ENCODE measurements at places on chromosomes 1 and 21.

DNA sequence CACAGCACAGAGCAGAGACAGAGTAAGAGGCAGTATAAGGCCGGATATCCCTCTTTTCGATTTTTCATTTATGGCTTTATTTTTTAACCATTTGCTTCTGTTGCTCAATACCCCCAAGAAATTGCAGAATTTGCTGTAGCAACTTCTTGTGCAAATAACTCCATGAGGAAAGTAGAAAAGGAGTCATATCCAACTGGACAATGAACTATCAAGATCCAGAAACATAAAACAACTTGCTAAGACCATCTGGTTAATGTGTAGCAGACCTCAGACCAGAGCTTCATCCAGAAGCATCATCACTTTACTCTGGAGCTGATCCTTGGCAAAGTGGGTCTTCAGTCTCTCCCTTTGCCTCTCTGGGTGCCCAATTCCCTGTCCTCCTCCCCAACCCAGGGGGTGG is 45.9 kb downstream of the ZNF697 start:
- DNase-seq, result no peak

- no peak for DNase-seq
Observed at GRCh38 chr1:31524186-31524901, 52.0 kb upstream of the TINAGL1 start.

- no peak for DNase-seq
Observed at GRCh38 chr1:63746129-63746864, 27.5 kb upstream of the ROR1 start.

GRCh38 chr1:9093091-9093490 is 23.7 kb upstream of the SLC2A5 start:
- no peak for DNase-seq

- DNase-seq, result no peak
Observed at GRCh38 chr21:16040601-16041000, 310.8 kb downstream of the USP25 start.

DNA sequence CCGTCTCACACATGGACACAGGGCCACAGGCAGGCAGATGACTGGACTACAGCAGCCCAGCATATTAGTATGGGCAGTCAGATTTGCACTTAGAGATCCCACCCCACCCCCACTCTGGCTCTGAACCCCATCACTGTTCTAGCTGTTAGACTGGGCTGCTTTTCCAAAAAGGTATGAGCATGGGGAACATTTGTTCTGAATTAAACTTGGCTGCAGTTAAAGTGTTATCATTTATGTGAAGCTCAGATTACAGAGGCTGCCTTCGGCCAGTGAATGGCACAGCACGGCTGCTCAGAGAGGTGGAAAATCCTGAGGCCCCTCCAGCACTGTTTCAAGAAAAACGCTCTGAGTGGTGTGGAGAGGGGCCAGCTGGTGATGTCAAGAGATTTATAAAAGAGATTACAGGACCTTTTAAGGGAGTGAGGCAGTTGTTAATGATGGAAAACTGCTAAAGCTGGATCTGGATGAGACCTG is 6.9 kb upstream of the NOS1AP start:
- no peak for DNase-seq

DNA sequence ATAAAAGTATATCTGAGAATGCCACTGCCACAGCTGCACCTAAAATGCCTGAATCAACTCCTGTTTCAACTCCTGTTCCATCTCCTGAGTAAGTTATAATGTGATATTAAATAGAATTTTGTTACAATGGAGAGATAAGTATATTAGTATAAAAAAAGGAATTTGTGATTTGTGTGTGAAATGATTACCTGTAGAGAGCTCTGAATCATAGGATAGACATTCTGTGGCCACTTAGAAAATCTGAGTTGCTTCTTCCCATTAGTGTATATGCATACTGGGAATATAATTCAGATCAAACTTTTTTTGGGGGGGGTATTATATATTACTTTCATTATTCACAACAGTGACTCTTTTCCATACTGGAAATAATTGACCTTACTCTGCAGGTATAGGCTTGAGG is 52.9 kb downstream of the SUCO start:
- DNase-seq, result no peak

DNA sequence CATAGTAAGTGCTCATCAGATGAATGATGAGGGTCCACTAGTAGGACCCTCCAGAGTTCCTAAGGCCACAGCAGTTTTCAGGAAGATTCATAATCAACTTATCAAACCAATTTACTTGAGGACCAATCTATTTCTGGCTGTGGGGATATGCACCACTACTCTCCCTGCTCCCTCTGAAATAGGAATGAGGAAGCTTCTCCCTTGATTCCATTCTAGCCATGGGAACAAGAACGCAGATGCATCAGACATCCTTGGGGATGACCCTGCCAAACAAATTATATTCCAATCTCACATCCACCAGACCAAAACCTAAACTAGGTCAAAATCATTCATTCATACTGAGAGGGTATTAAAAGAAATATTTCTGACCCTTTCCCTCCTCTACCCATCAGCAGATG is 31.5 kb downstream of the JAK1 start:
- DNase-seq, result no peak

- no peak for DNase-seq
Observed at GRCh38 chr1:228376262-228376628, 30.4 kb downstream of the TRIM11 start.

GRCh38 chr1:198641966-198642668 is 3.3 kb downstream of the PTPRC start:
- DNase-seq, result no peak

GRCh38 chr1:39490596-39491145 is 765 bp upstream of the BMP8A start:
- DNase-seq, result no peak

GRCh38 chr1:203706444-203706843 is 58.5 kb upstream of the LAX1 start:
- no peak for DNase-seq

GRCh38 chr1:204316164-204316563 is 43.6 kb downstream of the PLEKHA6 start:
- DNase-seq, result no peak

DNA sequence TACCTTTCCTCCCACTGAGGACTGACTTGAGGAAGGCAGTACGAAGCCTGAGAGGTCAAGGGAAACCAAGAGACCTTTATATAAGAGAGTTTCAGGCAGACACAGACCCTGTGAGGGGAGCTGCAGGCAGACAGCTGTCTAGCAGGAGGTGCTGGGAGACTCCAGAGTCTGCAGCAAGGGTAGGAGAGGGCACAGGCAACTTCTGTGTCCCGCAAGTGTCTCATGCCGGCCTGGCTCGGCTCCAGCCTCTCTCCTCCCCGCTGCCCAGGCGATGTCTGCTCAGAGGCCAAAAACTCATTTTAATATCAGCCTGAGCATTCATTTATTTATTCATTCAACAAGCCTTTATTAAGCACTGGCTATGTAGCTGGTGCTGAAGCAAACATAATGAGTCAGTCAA is 83.0 kb downstream of the KIRREL1 start:
- DNase-seq, result no peak

- peak; percentile 23 for DNase-seq
Observed at GRCh38 chr1:184222652-184223052, 164.2 kb upstream of the C1orf21 start.

DNA sequence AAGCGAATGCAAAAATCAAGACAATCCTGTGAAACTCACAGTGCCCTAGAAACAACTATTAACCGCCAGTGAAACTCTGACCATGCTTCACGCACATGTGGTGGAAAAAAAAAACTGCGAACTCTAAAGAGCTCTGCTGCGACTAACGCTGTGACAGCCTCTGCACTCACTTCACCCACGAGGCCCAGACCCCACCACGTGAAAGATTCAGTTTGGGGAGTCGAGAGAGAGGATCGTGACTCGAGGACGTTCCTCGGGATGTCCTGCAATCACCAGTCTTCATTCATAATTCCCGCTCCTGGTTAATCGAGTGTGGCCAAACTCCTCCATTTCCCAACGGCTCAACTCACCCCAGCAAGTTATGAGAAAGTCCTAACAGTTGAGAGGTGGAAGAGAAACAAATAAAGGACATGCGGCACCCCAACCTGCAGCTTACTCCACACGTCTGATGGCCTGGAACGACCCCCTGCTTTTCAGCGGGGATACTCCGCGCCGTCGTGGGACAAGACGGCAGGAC is 1.1 kb downstream of the SERBP1 start:
- peak; percentile 12 for DNase-seq

- no peak for DNase-seq
Observed at GRCh38 chr1:2999138-2999537, 22.1 kb upstream of the ACTRT2 start.

DNA sequence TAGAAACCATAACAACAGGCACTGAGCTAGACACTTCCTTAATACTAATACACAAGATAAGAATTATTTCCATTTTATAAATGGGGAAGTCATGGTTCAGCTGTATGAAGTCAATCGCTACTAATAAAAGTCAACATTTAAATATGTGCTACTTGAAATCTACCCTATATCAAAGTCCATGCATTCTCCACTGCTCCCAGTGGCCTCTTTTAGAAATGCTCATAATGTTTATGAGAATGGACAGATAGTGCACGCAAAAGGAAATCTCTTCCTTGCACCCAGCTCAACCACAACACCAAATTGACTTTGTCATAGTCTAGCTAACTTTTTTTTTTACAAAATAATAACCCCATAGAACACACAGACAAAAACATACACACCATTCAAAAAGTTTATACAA is 281.7 kb upstream of the CXADR start:
- no peak for DNase-seq

GRCh38 chr21:45225741-45226327 is 61.9 kb downstream of the POFUT2 start:
- no peak for DNase-seq

GRCh38 chr1:226309398-226310244 is 657 bp upstream of the LIN9 start:
- no peak for DNase-seq

- no peak for DNase-seq
Observed at GRCh38 chr1:228284521-228284920, 76.7 kb downstream of the OBSCN start.

DNA sequence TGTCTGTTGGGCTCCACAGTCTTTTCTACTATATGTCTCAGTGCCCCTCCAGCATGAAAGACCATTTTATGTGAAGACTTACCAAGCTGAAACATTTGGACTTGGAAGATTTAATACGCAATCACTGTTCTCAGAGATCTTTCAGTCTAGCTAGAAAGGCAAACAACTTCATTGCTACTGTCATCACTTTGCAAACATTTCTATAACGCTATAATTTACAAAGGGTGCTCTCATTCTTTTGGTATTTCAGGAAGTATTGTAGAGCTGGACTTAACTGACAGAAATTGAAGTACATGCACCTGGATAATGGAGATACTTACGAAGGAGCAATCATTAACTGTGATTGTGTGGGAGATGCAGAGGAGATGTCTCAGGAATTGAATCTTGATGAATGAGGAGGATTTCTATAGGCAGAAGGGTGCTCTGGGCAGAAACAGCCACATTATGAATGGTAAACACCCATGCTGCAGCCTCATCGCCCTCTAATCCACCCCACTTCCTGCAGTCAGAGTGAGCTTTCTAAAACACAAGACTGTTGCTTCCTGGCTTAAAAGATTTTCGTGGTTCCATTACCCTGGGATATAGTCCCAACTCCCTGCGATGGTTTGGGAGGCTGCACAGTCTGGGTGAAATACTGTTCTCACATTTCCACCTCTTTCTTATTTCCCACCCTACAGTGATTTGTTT is 75.1 kb upstream of the GNG12 start:
- no peak for DNase-seq

DNA sequence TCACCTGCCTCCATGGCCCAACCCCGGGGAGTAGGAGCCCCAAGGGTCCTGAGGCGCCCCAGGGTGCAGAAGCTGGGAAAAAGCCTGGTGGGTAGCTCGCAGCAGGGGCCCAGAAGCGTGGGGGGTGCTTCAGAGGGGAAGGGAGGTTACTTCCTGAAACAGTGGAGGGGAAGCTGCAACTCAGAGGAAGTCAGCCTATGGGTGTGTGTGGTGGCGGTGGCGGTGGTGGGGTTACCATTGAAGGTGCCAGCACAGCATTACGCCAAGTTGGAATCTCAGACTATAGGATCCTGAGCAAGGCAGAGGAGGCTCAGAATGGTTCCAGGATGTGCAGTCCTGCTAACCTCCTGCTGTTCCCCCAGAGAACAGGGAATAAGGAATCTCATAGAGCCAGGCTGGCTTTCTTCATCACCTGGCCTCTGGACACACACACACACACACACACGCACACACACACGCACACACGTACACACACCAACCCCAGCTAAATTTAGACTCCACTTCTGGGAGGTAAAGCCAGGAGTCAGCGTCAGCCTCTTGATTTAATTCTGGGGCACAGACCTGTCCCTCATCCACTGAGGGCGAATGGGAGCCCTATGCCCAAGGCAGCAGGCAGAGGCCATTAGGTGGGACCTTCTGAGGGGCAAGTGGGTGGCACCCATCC is 1.3 kb downstream of the DENND4B start:
- DNase-seq, result peak; percentile 73

DNA sequence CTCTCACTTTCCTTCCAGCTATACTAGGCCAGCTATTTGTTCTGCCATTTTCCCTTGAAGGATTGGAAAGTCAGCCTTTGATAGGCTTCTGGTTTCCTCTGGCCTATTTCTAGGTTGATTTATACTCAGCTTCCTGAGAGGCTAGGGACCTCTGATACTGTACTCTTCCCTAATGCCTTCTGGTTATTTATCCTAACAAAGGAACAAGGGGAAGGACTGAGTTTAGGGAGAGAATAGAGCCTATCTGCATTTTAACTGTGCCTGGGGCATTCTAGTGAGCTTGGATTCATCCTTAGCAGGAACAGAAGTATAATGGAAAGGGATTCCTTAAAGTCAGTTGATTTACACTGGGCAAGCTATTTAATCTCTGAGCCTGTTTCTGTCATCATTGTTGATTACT is 11.8 kb upstream of the TMEM39B start:
- DNase-seq, result no peak

DNA sequence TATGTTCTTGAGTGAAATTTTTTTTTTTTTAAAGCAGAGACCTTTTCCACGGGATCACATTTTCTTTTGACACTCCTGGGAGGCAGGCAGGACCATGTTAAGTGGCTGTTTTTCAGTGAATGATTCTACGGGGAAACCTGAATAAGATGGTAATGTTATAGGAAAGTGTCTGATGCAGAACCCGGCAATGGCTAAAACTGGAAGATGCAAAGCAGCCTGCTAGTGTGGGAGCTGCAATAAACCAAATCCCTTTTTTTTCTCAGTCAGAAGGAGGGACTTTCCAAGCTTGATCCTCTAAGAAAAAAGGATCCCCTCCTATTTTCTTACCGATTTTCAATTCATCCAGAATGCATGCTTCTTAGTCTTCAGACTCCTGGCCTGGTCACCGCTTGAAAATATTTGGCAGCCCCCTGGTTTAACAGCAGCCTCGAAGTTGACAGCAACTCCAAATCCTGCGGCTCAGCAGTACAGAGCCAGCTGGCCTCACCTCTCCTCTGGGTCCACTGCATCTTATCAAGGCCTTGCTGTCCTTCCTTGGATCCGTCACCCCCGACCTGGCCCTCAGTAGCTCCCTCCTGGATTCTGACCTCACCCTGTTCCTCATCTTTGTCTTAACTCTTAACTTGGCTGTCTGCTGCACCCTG is 5.6 kb downstream of the MX2 start:
- no peak for DNase-seq

- DNase-seq, result no peak
Observed at GRCh38 chr1:219085082-219085481, 88.6 kb upstream of the LYPLAL1 start.

GRCh38 chr1:37476087-37476452 is 1.7 kb downstream of the ZC3H12A start:
- no peak for DNase-seq

- DNase-seq, result no peak
Observed at GRCh38 chr1:74683656-74684055, 10.1 kb upstream of the ERICH3 start.

All from T-helper 1 cell (primary cell).